ENCODE measurements at places on chromosomes 7 and 10.

DNA sequence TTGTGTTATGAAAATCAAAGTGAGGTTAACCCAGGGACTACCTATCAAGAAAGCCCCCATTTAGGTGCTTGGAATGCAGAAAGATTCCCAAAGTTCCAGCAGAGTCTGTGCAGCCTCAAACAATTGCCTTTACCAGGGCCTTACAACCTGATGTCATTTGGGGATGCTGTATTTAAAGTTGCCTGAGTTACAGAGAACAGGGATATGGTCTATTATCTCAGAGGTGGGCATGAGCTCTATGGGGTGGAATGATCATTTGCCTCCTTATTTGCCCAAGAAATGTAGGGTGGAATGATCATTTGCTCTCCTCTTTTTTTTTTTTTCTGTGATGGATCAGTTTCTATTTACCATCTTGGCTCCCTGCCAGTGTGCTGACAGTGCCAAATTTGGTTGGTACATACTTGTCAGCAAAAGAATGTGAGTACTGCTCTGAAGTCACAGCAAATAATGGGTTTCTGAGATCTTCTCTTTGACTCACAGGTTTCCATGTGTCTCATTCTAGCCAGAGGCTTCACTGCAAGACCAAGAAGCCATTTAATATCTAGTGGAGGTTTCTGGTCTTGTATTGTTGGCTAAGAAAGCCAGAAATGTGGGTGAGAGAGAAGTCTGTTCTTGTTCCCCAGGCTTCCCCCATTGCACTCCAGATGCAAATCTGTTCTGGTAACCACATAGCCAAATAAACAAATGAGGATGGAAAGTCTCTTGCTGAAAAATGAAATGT, 45.5 kb upstream of the ZNRF2 start:
- DNase-seq, result peak; percentile 62

DNA sequence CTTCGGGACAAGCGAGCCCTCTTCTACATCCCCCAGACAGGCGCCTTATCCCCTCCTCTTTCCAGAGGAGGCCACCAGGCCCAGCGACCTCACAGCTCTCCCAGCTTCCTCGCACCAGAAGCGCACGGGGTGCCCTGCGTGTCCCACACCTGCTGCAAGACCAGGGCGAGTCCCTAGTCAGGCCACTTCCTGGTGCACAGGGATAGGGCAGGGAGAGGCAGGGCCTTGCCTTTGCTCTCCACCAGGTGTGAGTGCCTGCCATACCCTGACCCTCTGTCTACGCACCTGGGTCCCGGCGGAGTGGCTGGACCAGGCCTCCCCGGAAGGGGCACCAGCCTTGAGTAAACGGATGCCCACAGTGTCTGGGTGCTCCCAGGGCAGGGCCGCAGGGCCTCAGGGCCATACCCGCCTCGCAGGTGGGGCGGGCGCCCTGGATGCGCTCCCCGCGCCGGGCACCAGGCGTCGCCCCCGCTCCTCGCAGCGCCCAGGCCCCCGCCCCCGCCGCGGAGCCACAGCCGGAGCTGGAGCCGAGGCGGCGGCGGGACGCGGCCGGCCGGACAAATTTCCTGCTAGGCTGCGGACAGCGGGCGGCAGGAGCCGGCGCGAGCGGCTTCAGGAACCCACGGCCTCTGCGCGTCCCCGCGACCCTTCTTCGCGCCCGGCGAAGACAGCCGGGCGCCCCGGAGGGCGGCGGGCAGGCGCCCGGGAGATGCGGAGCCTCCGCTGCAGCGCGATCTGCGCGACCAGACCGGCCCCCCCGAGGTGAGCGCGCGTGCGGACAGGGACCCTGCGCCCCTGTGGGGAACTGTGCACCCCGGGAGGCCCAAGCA, at the start of gene PTPRE:
Gene PTPRE, plus strand, starts transcription at position 556 of the 830 bp plus-strand sequence. CDS start 133,779 bp downstream, outside the sequence.
- DNase-seq, result no peak

GRCh38 chr7:112866424-112866823, 76.2 kb upstream of the TMEM168 start:
- peak; percentile 50 for DNase-seq

DNA sequence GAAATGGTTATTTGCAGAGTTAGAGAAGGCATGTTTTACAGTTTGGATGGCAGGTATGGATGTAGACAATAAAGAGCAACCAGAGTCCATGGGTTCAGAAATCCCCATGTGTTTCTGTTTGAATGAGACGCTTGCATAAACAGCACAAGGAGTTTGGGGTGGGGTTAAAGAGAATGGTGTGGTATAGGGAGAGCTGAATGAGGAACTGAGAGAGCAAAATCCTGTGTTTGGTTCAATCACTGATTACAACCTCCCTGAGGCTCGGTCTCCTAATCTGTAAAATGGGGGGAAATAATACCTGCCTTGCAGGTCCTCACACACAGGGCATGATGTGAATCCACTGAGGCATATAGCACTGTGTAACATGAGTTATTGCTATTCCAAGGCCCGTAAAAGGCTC, 23.7 kb downstream of the CAV1 start:
- DNase-seq, result peak; percentile 47

- DNase-seq, result no peak
Measured at GRCh38 chr10:69829775-69830174, 28.1 kb downstream of the COL13A1 start.
